Activated CD4-positive, alpha-beta T cell treated with anti-CD3 and anti-CD28 coated beads, Interleukin-2, amount 50 U/mL, for 48 hours (primary cell): ENCODE measurements at places on chromosomes 1 and 21.

- no peak for DNase-seq
These were observed 324.9 kb downstream of the SIPA1L2 start for GRCh38 chr1:232305050-232305449.

GRCh38 chr21:39265603-39266002 is 47.8 kb downstream of the BRWD1 start:
- no peak for DNase-seq

- no peak for DNase-seq
These were observed 76.7 kb downstream of the USH2A start for GRCh38 chr1:216346526-216346925.

DNA sequence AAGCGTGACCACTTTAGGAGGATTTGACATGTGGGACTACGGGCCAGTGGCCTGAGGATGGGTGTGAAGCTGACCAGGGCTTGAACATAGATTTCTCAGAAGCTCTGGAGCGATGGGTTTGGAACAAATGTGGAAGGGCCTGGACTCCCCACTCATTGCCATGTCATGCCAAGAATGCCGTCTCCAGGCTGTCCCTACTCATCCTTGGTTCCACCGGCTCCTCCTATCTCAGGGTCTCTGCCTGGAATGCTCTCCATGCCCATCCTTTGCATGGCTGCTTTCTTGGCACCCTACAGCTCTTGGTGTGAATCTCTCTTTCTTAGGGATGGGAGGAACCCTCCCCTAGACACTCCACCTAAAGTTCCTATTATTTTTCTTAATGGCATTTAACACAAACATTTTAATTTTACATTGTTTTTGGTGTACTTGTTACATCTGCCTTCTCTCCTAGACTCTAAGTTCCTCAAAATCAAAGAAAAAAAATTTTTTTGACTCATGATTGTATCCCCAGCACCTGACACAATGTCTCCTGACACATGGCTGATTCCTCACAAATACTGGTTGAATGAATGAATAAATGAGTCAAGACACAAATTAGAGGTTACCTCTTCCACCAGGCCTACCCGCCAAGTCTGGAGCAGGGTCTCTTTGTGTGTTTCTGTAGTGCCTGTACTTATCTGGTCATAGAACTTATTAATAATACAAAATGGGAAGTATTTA is 114.5 kb downstream of the OMA1 start:
- no peak for DNase-seq

DNA sequence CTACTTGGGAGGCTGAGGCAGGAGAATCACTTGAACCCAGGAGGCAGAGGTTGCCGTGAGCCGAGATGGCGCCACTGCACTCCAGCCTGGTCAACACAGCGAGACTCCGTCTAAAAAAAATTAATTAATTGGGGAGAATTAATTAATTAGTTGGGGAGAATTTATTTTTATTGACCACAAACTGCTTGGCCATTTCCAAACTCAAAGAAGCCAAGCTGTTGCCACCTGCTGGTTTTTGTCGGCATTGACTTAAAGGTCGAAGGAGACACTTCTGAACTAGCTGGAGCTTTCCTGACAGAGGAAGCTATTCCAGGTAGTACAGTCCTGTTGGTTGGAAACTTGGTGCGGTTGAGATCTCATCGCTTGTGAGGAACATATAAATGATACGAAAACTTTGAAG is 13.1 kb downstream of the MAP1LC3C start:
- DNase-seq: peak; percentile 17

DNA sequence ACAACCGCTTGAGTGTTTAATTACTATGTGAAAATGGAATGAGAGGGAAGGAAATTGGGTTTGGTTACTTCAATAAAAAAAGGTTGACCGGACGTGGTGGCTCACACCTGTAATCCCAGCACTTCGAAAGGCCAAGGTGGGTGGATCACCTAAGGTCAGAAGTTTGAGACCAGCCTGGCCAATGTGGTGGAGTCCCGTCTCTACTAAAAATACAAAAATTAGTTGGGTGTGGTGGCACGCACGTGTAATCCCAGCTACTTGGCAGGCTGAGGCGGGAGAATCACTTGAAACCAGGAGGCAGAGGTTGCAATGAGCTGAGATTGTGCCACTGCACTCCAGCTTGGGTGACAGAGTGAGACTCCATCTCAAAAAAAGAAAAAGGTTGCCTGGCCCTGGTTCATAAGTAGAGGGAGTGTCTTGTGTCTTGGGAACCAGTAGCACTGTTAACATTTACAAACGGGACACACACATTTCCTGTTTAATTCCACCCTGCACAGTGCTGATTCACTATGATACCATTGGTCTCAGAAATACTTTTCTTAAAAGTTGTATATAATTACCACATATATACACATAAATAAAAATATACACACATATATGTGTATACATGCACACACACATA is 27.6 kb upstream of the CLDN14 start:
- DNase-seq: no peak

- no peak for DNase-seq
These were observed 232.2 kb upstream of the PKN2 start for GRCh38 chr1:88451856-88452255.

- DNase-seq: no peak
These were observed 675.1 kb upstream of the CXADR start for GRCh38 chr21:16837721-16838120.

DNA sequence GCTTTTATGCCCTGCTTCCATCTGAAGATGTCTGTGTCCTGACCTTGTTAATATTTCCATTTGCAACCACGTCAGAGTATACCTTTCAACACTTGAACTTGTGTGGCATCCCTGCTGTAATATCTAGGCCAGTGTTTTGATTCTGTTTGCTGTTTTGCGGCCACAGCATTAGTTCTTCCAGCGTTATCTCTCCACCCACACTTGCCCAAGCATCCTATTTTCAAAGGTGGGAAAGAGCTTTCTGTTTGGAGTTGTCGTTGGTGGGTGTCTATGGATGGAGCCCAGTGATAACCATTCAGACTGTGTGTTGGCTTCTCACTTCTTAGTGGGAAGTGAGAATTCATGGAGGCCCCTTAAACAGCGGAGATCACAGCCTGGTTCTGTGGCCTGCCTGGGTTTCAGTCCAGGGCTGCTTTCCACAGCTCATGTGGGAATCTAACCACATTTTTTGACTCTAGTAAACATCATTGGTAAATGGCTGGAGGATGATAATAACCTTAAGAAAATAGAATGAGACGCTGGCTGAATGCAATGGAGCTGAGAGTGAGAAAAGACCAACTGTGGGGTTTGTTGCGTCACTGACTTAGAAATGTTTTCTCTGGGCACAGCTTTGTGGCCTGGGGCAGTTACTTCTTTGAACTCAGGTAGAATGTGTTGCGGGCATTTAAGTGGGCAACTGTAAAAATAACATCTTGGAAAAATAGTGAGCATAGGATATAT is 7.6 kb downstream of the TENT5C start:
- DNase-seq: no peak

DNA sequence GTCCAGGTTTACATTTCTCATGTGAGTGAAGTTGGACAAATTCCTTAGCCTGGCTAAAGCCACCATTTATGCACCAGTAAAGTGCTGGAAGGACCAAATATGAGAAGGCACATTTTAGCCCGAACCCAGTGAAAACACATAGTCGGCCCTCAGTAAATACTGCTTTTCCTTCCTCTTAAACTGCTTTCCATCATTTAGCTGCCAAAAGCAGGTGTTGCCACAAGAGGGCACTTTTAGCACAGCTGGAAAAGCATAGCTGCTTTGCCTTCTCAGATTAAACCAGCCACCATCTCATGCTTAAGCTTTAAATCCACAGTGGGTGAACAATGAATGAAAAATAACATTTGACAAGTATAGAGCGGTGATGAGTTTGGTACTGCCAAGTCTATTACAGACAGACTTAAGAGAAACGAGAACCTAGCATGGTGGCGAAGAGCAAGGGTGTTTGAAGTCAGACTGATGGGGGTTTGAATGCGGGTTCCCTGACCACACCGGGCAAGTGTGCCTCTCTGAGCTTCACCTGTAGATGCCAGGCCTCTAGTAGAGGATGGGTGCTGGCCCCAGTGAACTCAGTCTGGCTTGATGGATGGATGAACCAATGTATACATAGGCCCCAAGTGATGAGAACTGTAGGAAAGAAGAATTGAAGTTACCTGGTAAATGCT is 57.8 kb downstream of the SLC35D1 start:
- DNase-seq: peak; percentile 69

GRCh38 chr1:115266729-115267421 is 71.2 kb downstream of the NGF start:
- DNase-seq: no peak

- DNase-seq: no peak
These were observed 465.9 kb upstream of the DAB1 start for GRCh38 chr1:57889676-57890320.

DNA sequence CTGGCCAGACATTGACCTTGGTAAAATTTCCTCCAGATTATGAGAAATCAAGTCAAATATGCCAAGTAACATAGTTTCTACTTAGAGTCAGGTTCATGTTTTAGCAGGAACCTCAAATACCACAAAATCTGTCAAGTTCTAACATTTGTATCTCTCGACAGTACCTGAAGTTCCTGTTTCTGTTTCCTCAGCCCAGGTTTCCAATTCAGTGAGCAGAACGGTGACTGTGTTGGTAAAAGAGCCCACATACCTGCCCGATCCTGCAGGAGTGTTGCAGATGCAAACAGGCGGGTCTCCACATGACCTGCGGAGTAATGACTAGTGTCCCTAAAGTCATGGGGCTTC is 57.9 kb upstream of the LGALS8 start:
- no peak for DNase-seq

DNA sequence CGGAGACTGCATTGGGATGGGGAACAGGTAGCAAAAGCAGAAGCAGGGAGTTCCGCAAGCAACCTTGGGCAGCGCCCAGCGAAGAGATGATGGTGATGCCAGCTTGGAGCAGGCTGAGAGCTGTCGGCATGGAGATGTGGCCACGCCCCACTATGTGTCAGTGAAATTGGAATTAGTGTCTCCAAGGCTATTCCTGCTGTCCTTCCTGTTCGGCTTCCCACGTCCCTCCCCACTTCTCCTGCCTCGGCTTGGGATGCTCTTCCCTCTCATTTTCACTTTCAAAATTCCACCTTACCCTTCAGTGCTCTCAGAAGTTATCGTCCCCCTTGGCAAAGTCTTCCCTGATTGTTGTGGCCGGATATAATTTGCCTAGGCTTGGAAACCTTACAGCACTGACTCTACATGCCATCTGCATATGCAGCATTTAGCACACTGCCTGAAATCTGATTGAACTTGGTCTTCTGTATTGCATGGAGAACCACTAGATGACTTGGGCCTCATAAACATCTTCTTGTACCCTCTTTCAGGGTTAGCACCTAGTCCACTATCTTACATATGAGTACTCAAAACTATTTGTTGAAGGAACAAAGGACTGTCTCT is 270.7 kb upstream of the RUNX1 start:
- no peak for DNase-seq

DNA sequence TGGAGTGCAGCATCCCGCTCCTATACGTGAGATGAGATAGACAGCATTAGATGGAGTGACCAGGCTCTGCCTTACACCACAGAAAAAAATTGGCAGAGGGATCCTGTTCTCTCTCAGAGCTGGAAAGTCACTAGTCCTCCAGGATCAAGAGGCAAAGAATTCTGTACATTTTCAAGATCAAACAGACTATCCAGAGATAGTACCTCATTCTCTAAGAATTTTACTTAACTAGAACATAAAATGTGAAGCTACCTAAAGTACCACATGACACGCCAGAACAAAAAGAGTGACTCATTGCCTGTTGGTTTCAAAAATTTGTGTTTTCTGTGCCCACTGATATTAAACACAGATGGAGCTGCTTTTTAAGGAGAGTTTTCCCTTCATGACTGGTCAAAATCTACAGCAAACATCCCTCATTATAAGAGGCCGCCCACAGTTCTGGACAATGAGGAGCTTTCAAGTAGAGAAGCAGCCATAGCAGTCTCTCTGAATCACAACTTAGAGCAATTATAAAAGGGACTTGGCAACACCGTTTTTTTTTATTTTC is 32.3 kb downstream of the CD160 start:
- DNase-seq: no peak

- DNase-seq: no peak
These were observed 97.5 kb upstream of the KCNJ6 start for GRCh38 chr21:38013741-38014140.

DNA sequence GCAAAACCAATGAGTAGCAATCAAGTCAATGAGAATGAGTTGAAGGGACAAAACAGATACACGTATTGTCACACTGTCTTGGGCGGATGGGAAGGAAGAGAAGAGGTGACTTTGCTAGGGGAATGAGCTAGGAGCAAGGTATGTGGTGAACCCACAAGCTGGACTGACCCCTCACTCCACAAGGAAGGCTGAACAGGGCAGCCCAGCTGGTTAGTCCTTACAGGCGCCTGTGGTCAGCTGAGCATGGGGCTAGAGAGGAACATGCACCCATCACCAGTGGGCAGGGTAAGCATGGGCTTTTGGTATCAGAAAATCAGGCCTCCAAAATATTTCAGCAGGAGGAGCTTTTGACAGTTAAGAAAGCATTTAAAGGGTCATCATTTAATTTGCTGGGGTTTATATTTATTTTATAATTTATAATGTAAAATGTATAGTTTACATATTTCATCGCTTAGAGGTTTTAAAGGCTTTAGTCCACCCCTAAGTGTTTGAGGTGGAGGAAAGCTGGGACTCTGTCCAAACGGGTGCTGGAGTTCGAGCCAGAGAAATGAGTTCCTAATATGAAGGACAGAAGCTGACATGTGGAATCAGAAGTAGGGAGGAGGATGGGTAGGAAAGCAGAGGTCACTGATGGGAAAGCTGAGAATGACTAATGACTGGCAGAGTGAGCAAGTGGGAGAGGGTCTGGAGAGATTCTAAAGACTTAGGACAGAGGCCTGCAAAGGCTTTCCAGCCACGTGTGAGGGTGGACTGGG is 22.0 kb upstream of the ACBD6 start:
- DNase-seq: no peak

DNA sequence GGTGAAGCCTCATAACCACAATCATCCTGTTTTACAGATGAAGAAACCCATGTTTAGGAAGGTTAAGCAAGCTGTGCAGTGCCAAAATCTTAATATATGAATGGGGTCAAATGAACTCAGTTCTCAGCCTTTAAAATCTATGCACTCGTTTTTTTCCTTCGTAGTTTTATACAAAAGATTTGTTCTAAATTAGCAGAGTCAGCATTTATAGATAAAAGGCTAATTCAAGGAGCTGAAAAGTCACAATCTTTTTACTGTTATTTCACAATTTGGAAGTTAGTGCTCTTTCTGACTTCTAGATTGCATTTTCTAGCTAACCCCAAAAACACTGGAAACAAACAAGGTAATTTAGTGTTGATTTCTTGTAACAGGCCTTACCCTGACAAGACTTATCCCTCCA is 766.9 kb upstream of the ADGRL4 start:
- DNase-seq: no peak

GRCh38 chr1:42484382-42484781 is 21.3 kb downstream of the CCDC30 start:
- no peak for DNase-seq

DNA sequence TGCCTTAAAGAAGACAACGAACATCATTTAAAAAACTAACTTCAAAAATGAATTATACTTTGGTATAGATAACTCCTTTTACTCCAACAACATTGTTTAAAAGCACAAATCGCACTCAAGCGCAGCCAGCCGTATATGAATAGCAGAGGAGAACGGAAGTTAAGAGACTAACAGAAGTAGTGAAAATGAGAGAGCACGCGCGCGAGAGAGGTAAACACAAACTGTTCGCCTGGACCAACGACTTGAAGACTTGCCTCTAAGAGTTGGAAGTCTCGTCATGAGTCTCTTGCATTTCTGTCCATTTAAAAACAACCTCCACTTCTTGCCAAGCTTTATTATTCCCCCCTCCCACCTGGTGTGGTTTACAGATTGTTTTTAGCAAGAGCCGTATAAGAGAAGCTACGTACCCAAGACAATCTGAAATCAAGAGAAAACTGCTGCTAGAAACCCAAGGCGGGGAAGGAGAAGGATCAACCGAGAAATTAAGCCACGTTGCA is 479 bp downstream of the SELENOF start:
- DNase-seq: peak; percentile 44
